ENCODE measurements at places on chromosomes 3 and 15. TPM values are rescaled to one million over a fixed set of nuclear protein-coding genes. Genes with fewer than 3 reads are reported as not detected.

- no peaks in the 10 kb centered on the region for H3K36me3 ChIP-seq
- no peak overlapping the region for H3K27ac ChIP-seq
- no peak overlapping the region for H3K4me3 ChIP-seq
- no peaks in the 10 kb centered on the region for H3K4me1 ChIP-seq
- H3K27me3 ChIP-seq: no peaks in the 10 kb centered on the region
- no peak for DNase-seq
These were observed 252.8 kb upstream of the CNTN6 start for GRCh38 chr3:839981-840380.

The ANKRD34C gene
- not detected for total RNA-seq

GRCh38 chr3:45549961-45550360 lies 44.6 kb upstream of the LIMD1 start:
- no peaks in the 10 kb centered on the region for H3K4me1 ChIP-seq
- no peak for DNase-seq
- peak overlapping the region; percentile 16 for H3K27ac ChIP-seq
- no peaks in the 10 kb centered on the region for H3K27me3 ChIP-seq
- H3K4me3 ChIP-seq: no peak overlapping the region

GRCh38 chr15:76963596-76963995 lies 31.3 kb upstream of the PSTPIP1 start:
- no peak for DNase-seq
- peaks cover 25% of the 10 kb centered on the region for H3K27me3 ChIP-seq
- no peak overlapping the region for H3K27ac ChIP-seq
- H3K4me3 ChIP-seq: no peak overlapping the region
- no peaks in the 10 kb centered on the region for H3K36me3 ChIP-seq

- DNase-seq: no peak
- no peaks in the 10 kb centered on the region for H3K4me1 ChIP-seq
- no peak overlapping the region for H3K27ac ChIP-seq
These were observed 1433.9 kb upstream of the CADM2 start for GRCh38 chr3:83524901-83525300.

DNA sequence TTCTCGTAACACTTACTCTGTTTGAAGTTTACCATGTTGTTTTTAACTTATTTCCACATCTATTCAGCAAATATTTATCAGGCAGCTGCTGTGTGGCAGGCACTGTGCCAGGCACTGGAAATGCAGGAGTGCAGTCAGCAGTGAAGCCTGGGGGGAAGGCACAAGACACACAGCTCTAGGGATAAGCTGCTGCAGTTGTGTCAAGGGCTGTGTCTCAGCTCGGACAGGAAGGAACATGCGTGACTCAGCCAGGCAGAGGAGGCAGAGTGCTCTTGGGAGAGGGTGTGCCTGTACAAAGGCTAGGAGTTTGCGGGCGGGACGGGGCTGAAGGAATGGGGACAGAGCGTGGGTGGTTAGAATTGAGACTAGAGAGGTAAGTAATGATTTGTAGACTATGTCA lies 24.7 kb downstream of the LYSMD4 start:
- no peak overlapping the region for H3K27ac ChIP-seq
- H3K4me3 ChIP-seq: no peak overlapping the region
- no peak for DNase-seq
- peaks cover 47% of the 10 kb centered on the region for H3K4me1 ChIP-seq
- H3K36me3 ChIP-seq: peaks cover 28% of the 10 kb centered on the region

GRCh38 chr3:167859610-167860009 lies 124.1 kb downstream of the SERPINI1 start:
- H3K36me3 ChIP-seq: no peaks in the 10 kb centered on the region
- H3K4me3 ChIP-seq: no peak overlapping the region
- H3K27me3 ChIP-seq: no peaks in the 10 kb centered on the region
- no peak for DNase-seq

DNA sequence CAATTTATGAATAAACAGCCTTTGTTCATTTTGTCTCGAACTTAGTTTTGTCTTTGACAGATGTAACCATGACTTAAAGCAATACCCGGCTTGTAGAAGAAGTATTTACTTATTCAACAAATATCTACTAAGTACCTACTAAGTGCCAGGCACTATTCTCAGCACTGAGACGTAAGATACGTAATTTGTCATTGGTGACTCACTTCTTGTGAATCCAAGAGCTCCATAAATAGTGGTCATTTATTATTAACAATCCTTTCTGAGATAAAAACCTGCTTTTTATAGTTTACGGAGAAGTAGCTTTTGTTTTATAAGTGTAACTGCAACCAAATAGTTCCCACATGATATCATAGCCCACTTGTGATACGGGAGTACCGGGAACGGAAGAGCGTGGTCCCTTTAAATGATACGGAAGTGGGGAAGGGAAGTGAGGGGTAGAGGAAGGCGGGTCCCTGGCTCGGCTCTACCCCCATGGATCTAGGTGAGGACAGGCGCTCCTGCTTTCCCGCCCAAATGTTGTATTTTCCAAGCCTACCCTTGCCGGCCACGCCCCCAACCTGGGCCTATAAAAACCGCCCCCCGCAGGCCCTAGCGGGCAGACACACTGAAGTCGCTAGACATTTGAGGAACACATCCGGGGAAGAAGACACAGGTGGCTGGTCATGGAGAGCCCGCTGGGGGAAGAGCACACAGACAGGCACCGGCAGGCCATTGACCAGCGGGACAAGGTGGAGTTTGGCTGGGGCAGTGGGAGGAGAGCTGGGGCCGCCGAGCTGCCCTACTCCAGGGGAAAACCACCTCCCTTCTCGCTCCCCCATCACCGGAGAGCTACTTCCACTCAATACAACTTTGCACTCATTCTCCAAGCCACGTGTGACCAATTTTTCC lies at the start of gene SAMMSON:
TSS of gene SAMMSON (plus strand) at position 594 of the 888 bp plus-strand sequence.
- no peaks in the 10 kb centered on the region for H3K36me3 ChIP-seq
- H3K27ac ChIP-seq: no peak within 1 kb of the TSS
- no peak within 1 kb of the TSS for H3K4me3 ChIP-seq
- DNase-seq: no peak
- H3K27me3 ChIP-seq: peaks cover 2% of the 10 kb centered on the region

The PTH1R gene
- total RNA-seq: not detected

GRCh38 chr15:77568973-77569728 lies 63.6 kb downstream of the LINGO1 start:
- no peaks in the 10 kb centered on the region for H3K27me3 ChIP-seq
- no peaks in the 10 kb centered on the region for H3K36me3 ChIP-seq

- no peaks in the 10 kb centered on the region for H3K4me1 ChIP-seq
- H3K36me3 ChIP-seq: no peaks in the 10 kb centered on the region
- no peak overlapping the region for H3K27ac ChIP-seq
- no peak overlapping the region for H3K4me3 ChIP-seq
- no peaks in the 10 kb centered on the region for H3K27me3 ChIP-seq
These were observed 356.6 kb upstream of the NPAP1 start for GRCh38 chr15:24318981-24319380.

DNA sequence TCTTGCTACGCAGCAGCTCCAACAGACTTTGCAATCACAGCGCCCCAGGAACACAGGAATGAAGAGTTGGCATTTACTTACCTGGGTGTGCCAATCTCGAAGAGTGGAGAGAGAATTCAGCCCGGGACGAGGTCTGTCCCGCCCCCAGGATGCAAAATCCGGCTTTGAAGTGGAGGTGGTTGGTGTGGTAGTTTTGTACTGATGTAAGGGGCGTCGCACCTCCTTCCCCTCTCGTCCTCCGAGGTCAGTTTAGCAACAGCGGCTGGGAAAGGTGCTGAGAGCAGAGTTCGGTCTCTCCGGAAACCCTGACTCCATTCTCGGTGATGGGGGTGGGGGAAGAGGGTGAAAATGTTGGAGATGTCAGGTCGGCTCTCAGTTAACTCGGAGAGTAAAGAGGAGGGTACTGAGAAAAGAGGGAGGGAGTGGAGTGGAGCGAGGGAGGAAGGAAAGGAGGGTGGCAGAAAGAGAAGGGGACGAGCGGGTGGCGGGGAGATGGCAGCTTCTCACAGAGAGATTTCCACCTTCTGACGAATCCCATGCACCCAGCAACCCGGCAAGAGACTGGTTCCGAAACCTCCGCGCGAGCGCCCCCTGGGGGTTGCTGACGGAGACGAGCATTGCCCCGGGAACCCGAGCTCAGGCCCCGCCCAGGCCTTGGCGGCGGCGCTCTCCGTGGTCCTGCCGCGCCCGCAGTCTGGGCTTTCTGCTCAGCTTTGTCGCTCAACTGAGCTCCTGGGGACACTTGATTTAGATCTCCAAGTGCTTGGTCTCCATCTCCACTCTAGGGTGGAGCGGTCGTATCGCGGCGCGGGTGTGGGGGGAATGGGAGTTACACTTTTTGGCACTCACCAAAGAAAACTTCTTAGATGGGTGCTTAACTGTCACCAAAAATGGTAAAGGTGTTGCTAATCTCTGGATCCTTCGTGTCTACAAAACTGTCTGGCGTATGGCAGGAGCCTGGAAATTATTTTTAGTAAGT lies at the start of gene CPNE4:
TSS of gene CPNE4 (minus strand) at position 529 of the 979 bp plus-strand sequence.
- no peaks in the 10 kb centered on the region for H3K36me3 ChIP-seq
- peak within 1 kb of the TSS; percentile 0 for H3K4me3 ChIP-seq
- peak; percentile 74 for DNase-seq
- no peak within 1 kb of the TSS for H3K27ac ChIP-seq
- H3K27me3 ChIP-seq: peaks cover 39% of the 10 kb centered on the region

The SNX1 gene
- 125 TPM for total RNA-seq

The PAK6 gene
- total RNA-seq: 0.47 TPM

DNA sequence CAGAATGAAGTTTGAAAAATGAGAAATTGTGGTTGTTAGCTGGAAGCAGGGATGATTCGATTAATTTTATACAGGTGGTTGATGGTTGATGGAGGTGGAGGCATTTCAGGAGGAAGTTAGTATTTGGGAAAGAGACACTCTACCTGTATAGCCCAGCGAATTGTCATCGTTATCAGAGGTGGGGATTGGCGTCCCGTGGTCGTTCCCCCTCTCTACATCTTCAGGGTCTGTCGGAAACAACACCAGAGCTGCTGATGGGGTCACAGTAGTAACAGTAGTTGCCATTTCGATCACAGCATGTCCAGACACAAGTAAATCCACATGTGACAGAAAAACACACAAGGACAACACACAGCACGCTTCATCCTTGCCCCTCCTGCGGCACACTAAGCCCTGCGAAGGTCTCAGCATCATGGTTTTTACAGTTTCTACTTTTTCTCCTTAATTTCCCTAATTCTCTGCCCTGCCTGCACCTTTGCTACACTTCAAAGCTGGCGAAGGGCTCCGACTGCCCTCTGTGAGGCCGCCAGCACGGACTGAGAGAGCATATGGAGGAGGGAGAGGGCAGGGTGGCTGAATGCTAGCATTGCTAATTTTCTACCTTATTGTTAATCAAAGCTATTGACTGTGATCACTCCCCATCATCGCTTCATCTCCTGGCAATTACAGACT lies 642.3 kb downstream of the ROBO1 start:
- H3K36me3 ChIP-seq: no peaks in the 10 kb centered on the region
- no peaks in the 10 kb centered on the region for H3K27me3 ChIP-seq
- no peak overlapping the region for H3K27ac ChIP-seq
- H3K4me3 ChIP-seq: no peak overlapping the region

GRCh38 chr15:78206326-78207109 lies 27.8 kb downstream of the ACSBG1 start:
- peaks cover 2% of the 10 kb centered on the region for H3K27me3 ChIP-seq
- no peaks in the 10 kb centered on the region for H3K4me1 ChIP-seq
- H3K4me3 ChIP-seq: no peak overlapping the region
- H3K36me3 ChIP-seq: no peaks in the 10 kb centered on the region
- peak; percentile 4 for DNase-seq
- H3K27ac ChIP-seq: no peak overlapping the region

The PLA2G4E gene
- not detected for total RNA-seq

GRCh38 chr3:196179380-196180308 lies 31.6 kb downstream of the ZDHHC19 start:
- H3K36me3 ChIP-seq: no peaks in the 10 kb centered on the region
- peak; percentile 83 for DNase-seq
- H3K4me3 ChIP-seq: peak overlapping the region; percentile 37
- peaks cover 63% of the 10 kb centered on the region for H3K4me1 ChIP-seq
- peak overlapping the region; percentile 95 for H3K27ac ChIP-seq

The GJD2 gene
- not detected for total RNA-seq

- no peak overlapping the region for H3K27ac ChIP-seq
- peaks cover 4% of the 10 kb centered on the region for H3K36me3 ChIP-seq
- DNase-seq: no peak
These were observed 7.7 kb downstream of the HYAL2 start for GRCh38 chr3:50314816-50315215.

The STAC gene
- total RNA-seq: 0.15 TPM

DNA sequence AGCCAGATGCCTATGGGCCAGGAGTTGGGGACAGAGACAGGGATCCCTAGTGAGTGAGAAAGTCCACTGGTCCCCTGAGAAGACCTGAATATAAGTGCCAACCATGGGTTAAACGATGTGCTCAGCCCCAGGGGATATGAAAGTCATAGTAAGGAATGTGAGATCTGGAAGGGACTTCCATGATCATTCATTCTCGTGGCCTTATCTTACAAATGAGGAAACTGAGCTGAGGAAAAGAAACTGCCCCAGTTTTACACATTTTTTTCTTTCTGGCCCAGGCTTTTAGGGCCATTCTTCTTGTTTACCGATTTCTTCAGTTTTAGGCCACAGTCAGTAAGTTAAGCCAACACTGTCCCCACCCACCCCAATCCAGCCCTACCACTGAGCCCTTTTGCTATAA lies 11.1 kb downstream of the CD80 start:
- DNase-seq: no peak
- peaks cover 6% of the 10 kb centered on the region for H3K4me1 ChIP-seq
- H3K36me3 ChIP-seq: peaks cover 1% of the 10 kb centered on the region

DNA sequence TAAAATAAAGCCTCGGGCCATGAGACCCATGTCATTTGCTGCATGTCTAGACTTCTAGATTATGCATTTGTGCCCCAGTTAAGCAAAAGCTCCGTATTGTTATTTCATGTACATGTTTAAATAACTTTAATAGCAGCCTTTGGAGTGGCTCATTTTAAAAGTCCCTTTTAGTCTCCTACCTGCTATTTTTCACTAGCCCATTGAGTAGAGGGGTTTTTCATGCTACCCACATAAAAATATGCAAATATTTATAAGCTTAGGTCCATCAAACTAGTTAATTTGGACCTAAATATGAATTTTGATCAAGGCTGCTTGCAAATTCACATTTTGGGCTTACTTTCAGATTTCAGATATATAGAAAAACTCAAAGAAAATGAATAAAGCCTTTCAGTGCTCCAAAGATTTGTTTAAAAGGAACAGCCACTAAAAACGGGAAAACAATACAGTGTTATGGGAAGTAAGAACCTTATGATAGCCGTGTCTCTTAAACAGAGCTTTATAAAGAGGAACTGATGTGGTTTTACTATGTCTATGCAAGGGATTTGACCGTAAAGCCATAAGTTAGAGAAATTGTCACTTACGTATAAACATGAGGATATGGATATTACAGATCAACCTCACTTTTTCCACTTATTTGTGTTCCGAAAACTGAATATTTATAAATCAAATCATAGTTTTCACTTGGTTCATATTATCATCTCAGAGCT lies 30.0 kb downstream of the FILIP1L start:
- no peak overlapping the region for H3K27ac ChIP-seq
- peaks cover 15% of the 10 kb centered on the region for H3K36me3 ChIP-seq
- no peak for DNase-seq
- peaks cover 24% of the 10 kb centered on the region for H3K4me1 ChIP-seq
- peaks cover 6% of the 10 kb centered on the region for H3K27me3 ChIP-seq
- H3K4me3 ChIP-seq: no peak overlapping the region

- no peak for DNase-seq
- no peak overlapping the region for H3K4me3 ChIP-seq
- H3K36me3 ChIP-seq: no peaks in the 10 kb centered on the region
- H3K27ac ChIP-seq: no peak overlapping the region
- H3K4me1 ChIP-seq: peaks cover 60% of the 10 kb centered on the region
These were observed 82.7 kb upstream of the MBNL1 start for GRCh38 chr3:152185891-152186630.

Data from activated CD4-positive, alpha-beta T cell treated with anti-CD3 and anti-CD28 coated beads, Interleukin-2, amount 10 ng/mL, durations not matched to agents 7 days and 5 days (primary cell).